B cell (primary cell): ENCODE measurements at places on chromosomes 16 and 17. TPM values are rescaled to one million over a fixed set of nuclear protein-coding genes. Genes with fewer than 3 reads are reported as not detected.

DNA sequence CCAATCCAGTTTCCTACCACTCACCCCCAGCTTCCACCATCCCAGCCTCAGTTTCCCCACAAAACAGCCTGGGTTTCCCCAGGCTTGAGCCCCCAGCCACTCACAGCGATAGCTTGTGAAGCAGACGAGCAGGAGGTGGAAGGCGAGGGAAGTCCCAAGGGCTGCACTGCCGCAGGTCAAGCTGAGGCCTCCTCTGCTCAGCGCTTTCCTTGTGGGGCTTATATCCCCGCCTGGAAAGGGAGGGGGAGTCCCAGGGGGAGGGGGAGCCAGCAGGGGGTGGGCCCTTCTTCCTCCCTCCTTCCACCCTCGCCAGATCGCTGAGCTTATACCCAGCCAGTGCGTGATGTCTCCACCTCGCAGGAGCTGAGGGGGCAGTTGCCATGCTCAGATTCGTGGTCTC is at the start of gene PYY:
Gene PYY, minus strand, starts transcription at position 195 of the 400 bp plus-strand sequence. CDS start 457 bp downstream, outside the sequence.
- H3K4me3 ChIP-seq: no peak within 1 kb of the TSS
- no peaks in the 10 kb centered on the region for H3K36me3 ChIP-seq
- peaks cover 11% of the 10 kb centered on the region for H3K4me1 ChIP-seq
- H3K27me3 ChIP-seq: peaks cover 24% of the 10 kb centered on the region
- no peak within 1 kb of the TSS for H3K27ac ChIP-seq
- no peak for DNase-seq

DNA sequence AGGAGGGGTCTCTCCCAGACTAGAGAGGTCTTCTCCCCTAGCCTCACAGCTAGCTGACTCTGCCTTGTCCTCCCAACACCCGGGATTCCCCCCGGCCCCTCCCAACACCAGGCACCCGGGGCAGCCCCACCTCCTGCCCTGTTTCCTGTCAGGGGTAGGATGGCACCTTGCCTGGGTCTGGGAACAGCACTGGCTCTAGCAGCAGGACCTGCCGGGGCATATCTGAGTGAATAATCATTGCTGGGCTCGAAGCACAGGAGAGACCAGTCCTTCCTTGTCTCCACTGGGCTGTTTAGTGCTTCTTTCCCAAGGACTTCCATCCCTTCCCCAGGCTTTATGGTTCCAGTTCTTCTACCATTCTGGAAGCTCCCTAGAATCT is 25.7 kb downstream of the MINK1 start:
- H3K4me3 ChIP-seq: no peak overlapping the region
- no peak for DNase-seq
- no peaks in the 10 kb centered on the region for H3K4me1 ChIP-seq
- no peaks in the 10 kb centered on the region for H3K27me3 ChIP-seq

GRCh38 chr16:6573577-6573976 is 759.1 kb upstream of the RBFOX1 start:
- H3K4me1 ChIP-seq: no peaks in the 10 kb centered on the region
- H3K27me3 ChIP-seq: no peaks in the 10 kb centered on the region
- H3K27ac ChIP-seq: no peak overlapping the region

- no peaks in the 10 kb centered on the region for H3K36me3 ChIP-seq
- H3K4me1 ChIP-seq: peaks cover 11% of the 10 kb centered on the region
- H3K27me3 ChIP-seq: no peaks in the 10 kb centered on the region
- H3K27ac ChIP-seq: no peak overlapping the region
- DNase-seq: no peak
- H3K4me3 ChIP-seq: no peak overlapping the region
Measured at GRCh38 chr17:78374631-78375274, 3.7 kb upstream of the PGS1 start.

DNA sequence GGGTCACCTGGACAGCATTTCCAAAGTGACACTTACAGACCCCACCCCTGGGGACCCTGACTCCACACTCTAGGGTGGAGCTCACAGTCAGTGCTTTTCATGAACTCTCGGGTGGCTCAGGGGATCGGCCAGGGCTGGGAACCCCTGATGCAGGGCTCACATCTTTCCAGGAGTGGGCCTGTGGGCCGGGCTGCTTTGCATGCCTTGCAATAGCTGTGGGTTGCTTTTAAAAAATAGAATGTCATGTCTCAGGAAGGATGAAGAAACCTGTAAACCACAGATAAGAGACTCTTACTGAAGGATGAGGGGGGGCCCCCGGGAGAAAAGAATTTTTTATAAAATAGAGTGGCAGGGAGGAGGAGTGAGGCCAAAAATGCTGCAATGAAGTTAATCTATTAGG is 40.2 kb downstream of the RBFOX3 start:
- H3K36me3 ChIP-seq: no peaks in the 10 kb centered on the region
- no peaks in the 10 kb centered on the region for H3K4me1 ChIP-seq
- no peak overlapping the region for H3K27ac ChIP-seq
- H3K27me3 ChIP-seq: no peaks in the 10 kb centered on the region
- no peak overlapping the region for H3K4me3 ChIP-seq

DNA sequence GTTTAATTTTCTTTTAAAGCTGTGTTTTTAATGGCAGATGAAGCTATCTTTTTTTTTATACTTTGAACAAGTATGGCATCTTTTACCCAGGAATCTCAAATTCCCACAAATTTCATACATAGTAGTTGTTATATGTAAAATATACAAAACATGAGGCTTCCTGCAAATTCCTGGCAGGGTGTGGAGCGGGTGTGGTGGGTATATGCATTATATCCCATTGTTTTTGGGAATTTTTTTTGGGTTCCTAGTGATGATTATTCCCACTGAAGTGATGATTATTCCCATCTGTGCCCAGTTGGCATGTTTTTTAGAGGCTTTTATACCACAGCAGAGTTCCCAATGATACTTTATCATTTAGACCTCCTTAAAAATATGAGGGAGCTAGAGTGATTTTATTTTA is 320.4 kb downstream of the ZFHX3 start:
- H3K27me3 ChIP-seq: no peaks in the 10 kb centered on the region
- H3K27ac ChIP-seq: no peak overlapping the region
- no peaks in the 10 kb centered on the region for H3K4me1 ChIP-seq
- DNase-seq: no peak

- no peaks in the 10 kb centered on the region for H3K4me1 ChIP-seq
- H3K27me3 ChIP-seq: no peaks in the 10 kb centered on the region
- DNase-seq: no peak
- H3K27ac ChIP-seq: no peak overlapping the region
Measured at GRCh38 chr17:55852734-55853133, 101.9 kb downstream of the PCTP start.

DNA sequence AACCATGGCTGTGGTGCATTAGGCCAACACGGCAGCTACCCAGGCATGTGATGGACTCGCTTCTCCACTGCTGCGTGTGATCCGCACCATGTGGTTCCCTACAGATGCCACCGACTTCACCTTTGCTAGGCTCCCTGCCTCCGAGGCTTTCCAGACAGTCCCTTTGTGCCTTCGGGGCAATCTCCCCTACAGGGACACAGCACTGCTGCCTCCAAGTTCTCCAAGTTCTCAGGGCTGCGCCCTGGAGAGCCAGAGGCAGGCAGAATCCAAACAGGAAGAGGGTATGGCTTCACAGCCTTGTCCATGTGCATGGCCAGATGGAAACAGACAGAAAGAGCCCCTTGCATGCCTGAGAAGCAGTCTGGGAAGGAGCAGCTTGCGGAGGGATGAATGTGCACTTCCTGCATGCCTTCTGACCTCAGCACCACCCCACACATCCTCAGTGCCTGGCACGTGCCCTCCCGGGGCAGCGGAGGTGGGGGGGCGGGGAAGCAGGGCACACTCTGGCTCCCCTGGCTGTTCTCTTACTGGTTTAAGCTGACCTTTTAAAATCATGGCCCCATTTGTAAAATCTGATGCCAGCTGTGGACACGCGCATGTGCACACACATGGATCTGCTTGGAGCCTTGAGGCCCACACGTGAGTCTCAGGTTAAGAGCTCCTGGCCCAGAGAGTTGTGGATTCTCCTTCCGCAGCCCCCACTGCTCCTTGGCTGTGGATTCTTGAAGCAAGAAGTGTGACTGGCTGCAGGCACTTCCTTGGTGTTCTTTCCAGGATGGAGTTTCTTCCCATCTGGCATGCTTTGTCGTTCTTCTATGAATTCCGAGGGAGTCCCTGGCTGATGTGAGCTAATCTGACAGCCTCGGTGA is 55.3 kb upstream of the MTSS2 start:
- H3K27me3 ChIP-seq: no peaks in the 10 kb centered on the region
- no peak for DNase-seq
- peaks cover 8% of the 10 kb centered on the region for H3K4me1 ChIP-seq
- H3K27ac ChIP-seq: no peak overlapping the region
- H3K36me3 ChIP-seq: peaks cover 30% of the 10 kb centered on the region
- H3K4me3 ChIP-seq: no peak overlapping the region

- H3K4me1 ChIP-seq: no peaks in the 10 kb centered on the region
- no peak overlapping the region for H3K4me3 ChIP-seq
- no peaks in the 10 kb centered on the region for H3K36me3 ChIP-seq
Measured at GRCh38 chr17:41620583-41621434, 3.6 kb downstream of the KRT17 start.

- H3K36me3 ChIP-seq: no peaks in the 10 kb centered on the region
- no peak for DNase-seq
- no peaks in the 10 kb centered on the region for H3K27me3 ChIP-seq
- peaks cover 3% of the 10 kb centered on the region for H3K4me1 ChIP-seq
- no peak overlapping the region for H3K27ac ChIP-seq
- no peak overlapping the region for H3K4me3 ChIP-seq
Measured at GRCh38 chr17:33749171-33749570, 456.1 kb upstream of the ASIC2 start.

- H3K36me3 ChIP-seq: peaks cover 66% of the 10 kb centered on the region
- no peak for DNase-seq
- no peaks in the 10 kb centered on the region for H3K4me1 ChIP-seq
- no peak overlapping the region for H3K27ac ChIP-seq
- H3K27me3 ChIP-seq: no peaks in the 10 kb centered on the region
- no peak overlapping the region for H3K4me3 ChIP-seq
Measured at GRCh38 chr16:31127182-31127581, 8.3 kb downstream of the PRSS8 start.

DNA sequence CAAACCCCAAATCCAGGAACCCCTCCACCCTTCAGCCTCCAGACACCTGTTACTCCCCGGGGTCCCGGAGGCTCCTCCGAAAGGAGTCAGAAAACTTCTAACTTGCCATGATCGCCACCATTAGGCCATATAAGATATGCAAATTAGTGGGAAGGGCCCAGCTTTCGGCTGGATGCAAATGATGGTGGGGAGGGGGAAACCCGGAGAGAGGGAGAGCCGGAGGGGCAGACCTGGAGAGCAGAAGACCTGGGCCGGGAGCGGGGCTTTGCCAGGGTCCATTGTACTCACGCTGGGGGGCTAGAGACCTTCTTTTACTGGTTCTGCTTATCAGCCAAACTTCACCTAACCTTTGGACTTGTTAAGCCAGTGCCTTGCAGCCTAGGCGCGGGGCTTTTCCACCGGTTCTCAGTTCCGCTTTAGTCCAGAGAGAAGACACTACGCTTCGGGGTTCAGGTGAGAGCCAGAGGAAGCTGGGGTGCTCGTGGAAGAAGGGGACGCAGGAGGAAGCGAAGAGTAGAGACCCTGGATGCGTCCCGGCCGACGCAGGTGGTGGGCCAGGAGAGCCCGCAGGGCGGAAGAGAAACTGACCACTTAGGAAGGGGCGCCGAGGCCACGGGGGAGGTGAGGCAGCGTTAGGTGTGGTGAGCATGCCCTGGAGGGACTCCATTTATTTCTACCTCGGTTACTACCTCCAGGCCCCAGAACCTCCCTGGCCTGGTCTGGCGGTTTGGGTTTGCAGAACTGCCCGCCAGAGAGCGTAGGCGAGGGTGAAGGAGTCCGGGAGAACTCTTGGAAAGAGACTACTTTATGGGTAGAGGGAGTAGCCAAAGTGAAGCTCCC is at the start of gene HNF1B:
Gene HNF1B, minus strand, starts transcription at position 99 of the 840 bp plus-strand sequence. CDS start 175 bp downstream, outside the sequence.
- H3K4me1 ChIP-seq: peaks cover 62% of the 10 kb centered on the region
- H3K4me3 ChIP-seq: peak within 1 kb of the TSS; percentile 41
- H3K27me3 ChIP-seq: no peaks in the 10 kb centered on the region

DNA sequence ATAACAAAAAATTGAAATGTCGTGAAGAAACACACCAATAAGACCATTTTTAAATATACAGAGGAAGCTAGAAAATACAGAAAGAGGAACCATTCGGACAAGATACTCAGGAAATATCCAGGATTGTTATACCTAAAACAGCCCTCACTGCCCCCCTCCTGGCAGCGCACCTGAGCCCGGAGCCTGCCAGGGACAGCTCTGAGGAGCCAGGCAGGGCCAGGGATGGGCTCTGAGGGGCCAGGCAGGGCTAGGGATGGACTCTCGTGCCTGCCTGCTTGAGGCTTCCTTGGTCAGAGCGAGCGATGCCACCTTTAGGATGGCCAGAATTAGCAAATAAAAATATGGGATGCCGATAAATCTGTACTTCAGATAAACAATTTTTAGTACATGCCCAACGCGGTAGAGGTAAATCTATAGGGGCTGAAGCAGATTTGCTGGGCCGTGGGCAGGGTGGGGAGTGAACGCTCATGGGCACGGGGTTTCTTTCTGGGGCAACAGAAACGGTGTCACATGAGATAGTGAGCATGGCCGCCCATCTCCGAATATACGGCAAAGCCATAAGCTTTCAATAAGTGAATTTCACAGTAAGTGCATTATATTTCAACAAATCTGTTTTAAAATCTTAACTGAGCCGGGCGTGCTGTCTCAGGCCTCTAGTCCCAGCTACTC is 18.2 kb upstream of the CSNK1D start:
- H3K27me3 ChIP-seq: no peaks in the 10 kb centered on the region
- no peaks in the 10 kb centered on the region for H3K36me3 ChIP-seq
- H3K27ac ChIP-seq: peak overlapping the region; percentile 92
- peaks cover 14% of the 10 kb centered on the region for H3K4me1 ChIP-seq
- peak; percentile 27 for DNase-seq
- H3K4me3 ChIP-seq: peak overlapping the region; percentile 86

- peaks cover 10% of the 10 kb centered on the region for H3K4me1 ChIP-seq
- H3K27ac ChIP-seq: no peak overlapping the region
Measured at GRCh38 chr17:58688521-58688920, 3.3 kb downstream of the TEX14 start.

GRCh38 chr17:45314741-45315647 is 1.8 kb downstream of the MAP3K14 start:
- no peaks in the 10 kb centered on the region for H3K36me3 ChIP-seq
- peak overlapping the region; percentile 93 for H3K27ac ChIP-seq
- peaks cover 60% of the 10 kb centered on the region for H3K4me1 ChIP-seq

TEKT5 gene
- 0.42 TPM in 1 of 2 replicates, not detected in the other for total RNA-seq

ABCC11 gene
- total RNA-seq: not detected in 2 replicates

SPN gene
- 1.1 and 1.7 TPM in 2 replicates for total RNA-seq

CDH11 gene
- total RNA-seq: not detected in 2 replicates

PRRT2 gene
- 1.6 and 3.1 TPM in 2 replicates for total RNA-seq

FSCN2 gene
- total RNA-seq: 6.3 and 7.4 TPM in 2 replicates

LPCAT2 gene
- total RNA-seq: 0.59 TPM in 1 of 2 replicates, not detected in the other

ASPA gene
- total RNA-seq: not detected in 2 replicates

SDR42E1 gene
- total RNA-seq: 6.9 and 8.6 TPM in 2 replicates

SLC5A11 gene
- 0.62 and 1.1 TPM in 2 replicates for total RNA-seq
